ENCODE measurements at places on chromosomes 12 and 14.

DNA sequence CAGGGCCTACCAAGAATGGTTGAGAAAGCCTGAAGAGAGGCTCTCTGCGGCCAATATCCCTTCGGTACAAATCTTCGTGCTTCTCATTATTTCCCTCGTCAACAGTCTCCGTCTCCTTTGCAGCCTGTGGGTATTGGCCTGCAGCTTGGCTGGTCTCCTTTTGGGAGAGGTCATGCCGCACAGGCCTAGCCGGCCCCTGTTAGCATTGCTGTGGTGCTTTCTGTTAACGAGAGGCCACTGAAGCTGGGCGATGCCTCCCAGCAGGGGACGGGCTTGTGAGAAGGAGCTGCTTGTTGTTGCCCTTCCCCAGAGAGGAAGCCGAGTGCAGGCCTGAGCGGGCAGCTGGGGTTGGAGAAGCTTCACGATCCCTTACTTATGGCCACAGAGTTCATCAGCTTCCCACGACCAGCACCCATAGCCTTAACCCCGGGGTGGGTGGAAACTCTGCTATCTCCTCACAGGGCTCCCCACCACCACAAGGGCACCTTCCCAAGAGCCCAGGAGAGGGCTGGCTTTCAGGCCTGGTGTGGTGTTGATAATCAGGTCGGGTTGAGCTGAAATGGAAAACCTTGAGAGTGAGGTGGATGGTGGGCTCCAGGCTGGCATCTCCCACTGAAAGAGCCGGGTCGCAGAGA, 228.6 kb downstream of the ZFP36L1 start:
- no peak for DNase-seq

- DNase-seq: no peak
These were observed 17.3 kb downstream of the BTBD7 start for GRCh38 chr14:93315575-93315974.

DNA sequence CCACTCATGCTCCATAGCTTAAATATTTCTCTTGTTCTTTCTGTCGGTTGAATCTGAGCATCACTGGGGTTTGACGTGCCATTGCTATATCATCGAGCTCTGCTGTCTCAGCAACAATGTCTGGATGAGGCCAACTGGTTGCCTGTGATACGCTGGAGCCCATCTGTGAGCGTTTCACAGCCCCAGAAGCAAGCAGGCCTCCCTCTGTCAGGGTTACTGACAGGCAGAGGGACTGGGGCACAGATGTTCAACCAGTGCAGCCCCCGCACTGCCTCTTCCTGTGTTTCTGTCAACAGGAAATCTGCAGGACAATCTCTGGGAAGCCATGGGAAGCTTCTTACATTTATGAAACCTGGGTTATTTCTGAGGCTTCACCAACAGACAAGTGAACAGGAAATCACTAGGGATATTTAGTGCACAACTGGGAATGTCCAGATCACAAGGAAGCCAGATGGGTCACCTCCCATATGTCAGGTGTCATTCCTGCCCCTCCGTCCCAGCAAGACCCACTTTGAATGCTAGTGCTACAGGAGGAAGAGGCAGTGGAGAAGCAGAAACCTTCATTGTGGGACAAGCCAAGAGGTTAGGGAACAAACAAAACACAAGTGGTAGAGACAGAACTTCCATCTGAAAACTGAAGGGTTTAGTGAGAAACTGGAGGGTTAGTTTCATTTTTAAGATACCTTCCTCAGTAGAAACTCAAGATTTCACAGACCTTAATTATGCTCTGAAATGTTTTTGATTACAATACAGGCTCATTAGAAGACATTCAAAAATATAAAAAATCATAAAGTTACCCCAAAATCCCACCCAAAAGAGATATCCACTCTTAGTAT, 24.1 kb downstream of the DMAC2L start:
- DNase-seq: no peak

- no peak for DNase-seq
These were observed at the start of gene SLC8A3 for GRCh38 chr14:70188659-70189455. Gene SLC8A3, minus strand, starts transcription at chr14:70188951. Its CDS starts 20,529 bp downstream, at chr14:70168422.

DNA sequence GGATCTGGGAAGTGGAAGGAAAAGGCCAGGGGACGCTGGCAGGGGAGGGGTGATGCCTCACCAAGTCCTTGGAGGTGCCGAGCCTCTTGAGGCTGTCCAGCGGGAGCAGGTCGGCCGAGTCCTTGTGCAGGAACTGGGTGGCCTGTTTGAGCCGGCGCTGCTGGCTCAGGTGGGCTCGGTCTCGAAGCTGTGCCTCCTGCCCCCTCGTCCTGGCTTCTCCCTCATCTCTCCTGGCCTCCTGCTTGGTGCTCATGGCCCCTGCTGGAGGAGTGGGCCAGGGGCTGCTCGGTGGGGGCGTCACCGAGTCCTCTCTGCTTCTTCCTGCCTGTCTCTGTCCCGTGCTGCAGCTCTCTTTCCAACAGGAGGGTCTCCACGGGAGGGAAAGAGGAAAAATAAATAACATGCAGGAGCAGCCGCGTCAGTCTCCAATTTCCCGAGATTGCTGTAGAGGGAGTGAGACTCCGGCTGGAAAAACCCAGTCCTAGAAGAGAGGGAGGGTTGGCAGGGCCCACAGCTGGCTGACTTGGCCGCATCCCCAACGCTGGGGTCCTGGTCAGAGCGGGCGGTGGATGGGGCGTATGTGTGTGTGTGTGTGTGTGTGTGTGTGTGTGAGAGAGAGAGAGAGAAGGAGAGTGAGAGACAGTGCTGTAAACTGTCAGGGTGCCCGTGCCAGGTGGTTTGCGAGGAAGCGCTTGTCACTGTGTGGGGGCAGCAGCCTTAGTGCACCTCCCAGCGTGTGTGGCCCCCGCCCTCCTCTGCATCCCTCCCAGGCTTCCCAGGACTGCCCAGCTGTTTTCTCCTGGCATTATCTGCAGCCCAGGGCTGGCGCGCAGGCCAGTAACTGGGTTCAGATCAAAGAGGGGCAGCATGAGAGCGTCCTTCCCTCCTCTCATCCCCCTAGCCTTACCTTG, at the start of gene NRIP2:
TSS of gene NRIP2 (minus strand) at position 455 of the 911 bp plus-strand sequence. CDS start at position 403, 52 bp downstream.
- no peak for DNase-seq

- no peak for DNase-seq
These were observed 80.1 kb upstream of the DYNC1H1 start for GRCh38 chr14:101884089-101884933.

- DNase-seq: peak; percentile 44
These were observed 1519.3 kb upstream of the TMEM132C start for GRCh38 chr12:126747530-126748149.

DNA sequence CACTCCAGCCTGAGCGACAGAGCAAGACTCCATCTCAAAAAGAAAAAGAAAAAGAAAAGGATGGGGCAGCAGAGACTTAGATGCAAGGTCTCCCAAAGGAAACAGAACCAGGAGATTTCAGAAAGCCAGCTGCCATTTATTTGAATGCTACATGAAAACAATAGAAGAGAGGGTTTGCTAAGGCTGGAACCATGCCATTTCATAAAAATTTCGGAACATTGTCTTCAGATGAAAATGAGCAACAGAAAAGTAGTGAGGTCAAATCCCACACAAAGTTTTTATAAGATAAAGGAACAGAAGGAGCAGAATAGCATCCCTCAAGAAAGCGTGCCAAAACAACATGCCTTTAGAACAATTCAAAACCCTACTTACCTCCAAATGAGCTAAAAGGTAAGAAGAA, 175.3 kb downstream of the ETV6 start:
- no peak for DNase-seq

DNA sequence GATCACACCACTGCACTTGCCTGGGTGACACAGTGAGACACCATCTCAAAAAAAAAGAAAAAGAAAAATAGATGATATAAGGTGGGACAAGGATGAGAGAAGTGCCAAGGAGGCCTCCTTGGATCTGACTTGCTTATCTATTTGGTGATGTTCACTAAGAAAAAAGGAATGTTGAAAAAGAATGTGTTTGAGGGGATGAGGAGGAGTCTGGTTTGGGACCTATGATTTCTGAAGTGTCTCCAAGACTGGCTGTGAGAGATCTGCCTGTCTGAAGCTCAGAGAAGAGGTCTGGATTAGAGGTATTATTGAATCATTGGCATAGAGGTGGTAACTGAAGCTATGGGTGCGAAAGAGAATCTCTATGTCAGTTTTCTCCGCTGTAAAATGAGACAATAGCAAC, 42.8 kb downstream of the BCAT1 start:
- DNase-seq: no peak

DNA sequence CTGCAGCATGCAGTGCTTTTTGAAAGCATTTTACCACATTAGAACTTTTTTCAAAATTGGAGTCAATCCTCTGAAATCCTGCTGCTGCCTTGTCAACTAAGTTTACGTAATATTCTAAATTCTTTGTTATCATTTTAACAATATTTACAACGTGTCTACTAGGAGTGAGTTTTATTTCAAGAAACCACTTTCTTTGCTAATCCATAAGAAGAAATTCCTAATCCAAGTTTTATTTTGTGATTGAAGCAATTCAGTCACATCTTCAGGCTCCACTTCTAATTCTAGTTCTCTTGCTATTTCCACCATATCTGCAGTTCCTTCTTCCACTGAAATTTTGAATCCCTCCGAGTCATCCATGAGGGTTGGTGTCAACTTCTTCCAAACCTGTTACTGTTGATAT, 25.4 kb downstream of the PRORP start:
- no peak for DNase-seq

DNA sequence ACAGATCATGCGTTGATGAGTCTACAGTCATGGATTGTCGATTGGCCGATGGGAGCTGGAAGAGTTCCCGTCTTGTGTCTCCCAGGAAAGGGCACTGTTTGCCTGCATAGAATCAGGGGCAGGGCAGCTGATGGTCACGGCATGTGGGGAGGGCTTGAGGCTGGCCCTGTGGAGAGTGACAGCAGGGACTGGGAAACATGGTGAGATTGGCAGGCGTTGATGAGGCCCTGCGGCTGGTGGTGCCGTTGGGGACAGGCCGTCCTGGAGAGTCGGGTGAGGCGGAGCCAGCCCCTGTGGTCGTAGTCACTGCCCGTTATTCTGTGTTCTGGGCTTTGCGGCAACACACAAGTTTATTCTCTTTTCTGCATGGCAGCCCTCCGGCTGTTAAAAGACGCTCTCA, 52.9 kb downstream of the TECPR2 start:
- no peak for DNase-seq

GRCh38 chr14:24897793-24898192, 152.2 kb downstream of the STXBP6 start:
- DNase-seq: no peak

GRCh38 chr12:6772331-6772695, at the start of gene LAG3:
Gene LAG3, plus strand, starts transcription at chr12:6772520. Its CDS starts 333 bp downstream, at chr12:6772853.
- no peak for DNase-seq

GRCh38 chr14:77709412-77709811, 1.5 kb downstream of the SLIRP start:
- no peak for DNase-seq

DNA sequence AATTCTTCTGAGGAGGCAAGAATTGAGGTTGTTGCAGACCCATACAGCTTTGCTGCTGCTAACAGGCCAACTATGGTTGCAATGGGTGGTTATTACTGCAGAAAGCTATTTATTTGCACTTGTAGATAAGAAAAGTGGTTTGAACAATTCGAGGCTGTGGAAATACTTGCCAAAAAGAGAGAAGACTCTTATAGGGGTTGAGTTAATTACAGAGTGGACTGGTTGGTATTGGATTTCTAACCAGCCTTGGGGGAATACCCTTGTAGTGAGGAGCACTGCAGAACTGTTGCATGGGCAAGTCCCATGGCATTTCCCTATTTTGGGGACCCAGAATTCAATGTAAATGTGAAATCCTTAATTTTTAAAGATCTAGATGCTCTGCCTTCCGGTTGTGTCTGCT, 120.5 kb downstream of the KCNMB4 start:
- DNase-seq: no peak

DNA sequence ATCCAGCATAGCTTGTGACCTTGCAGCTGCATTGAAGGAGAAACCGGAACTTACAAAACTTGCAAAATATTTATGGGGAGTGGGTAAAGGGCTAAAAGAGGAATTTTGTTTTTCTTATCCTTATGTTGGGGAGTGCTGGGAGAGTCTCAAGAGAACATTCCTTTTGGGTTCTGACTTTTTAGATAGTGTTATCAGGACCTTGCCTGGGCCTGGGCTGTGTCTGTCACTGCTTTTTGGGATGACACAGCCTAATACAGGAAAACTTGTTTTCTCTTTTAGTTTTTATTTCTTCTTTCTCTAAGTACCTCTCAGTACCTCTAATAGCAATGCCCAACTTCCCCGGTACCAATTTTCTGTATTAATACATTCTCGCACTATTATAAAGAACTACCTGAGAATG, 850.6 kb downstream of the RPS29 start:
- no peak for DNase-seq
